ENCODE measurements at places on chromosomes 5 and 9.

GRCh38 chr5:79200573-79201183, 35.3 kb upstream of the JMY start:
- DNase-seq, result no peak

- no peak for DNase-seq
These were observed 74.0 kb downstream of the PCSK5 start for GRCh38 chr9:75964427-75964826.

DNA sequence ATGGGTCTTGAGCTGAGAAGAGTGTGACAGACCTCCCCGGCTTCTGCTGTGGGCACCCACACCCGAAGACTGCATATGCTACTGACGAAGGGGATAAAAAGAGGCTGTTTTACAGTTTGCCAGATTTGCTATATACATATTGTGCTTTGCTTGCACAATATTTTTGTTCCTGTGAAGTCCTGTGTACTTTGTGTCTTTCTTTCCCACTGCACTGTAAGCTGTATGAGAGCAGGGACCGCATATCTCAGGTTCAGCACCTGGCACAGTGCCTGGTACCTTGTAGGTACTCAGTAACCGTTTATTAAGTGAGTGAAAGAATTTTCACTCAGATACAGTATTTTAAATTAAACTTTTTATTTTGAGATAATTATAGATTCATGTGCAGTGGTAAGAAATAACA, 8.2 kb upstream of the GARNL3 start:
- no peak for DNase-seq

- DNase-seq, result no peak
These were observed 76.8 kb upstream of the TRIO start for GRCh38 chr5:14066326-14066725.

DNA sequence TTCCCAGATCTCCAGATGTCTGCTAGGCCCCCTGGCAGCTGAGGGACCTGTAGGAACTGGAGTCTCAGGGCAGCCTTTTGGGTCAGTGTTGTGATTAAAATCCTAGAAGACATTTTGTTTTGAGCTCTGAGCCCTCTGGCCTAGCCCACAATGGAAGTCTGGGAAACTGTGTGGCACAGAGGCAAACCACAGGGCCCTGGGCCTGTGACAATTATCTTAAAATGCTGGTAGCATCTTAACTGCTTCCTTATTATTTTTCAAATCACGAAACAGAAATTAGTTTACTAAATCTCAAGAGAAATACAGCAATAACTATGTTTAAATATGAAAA, 125.5 kb downstream of the STARD4 start:
- DNase-seq, result no peak

- no peak for DNase-seq
These were observed 3.7 kb downstream of the NR4A3 start for GRCh38 chr9:99825172-99826046.

GRCh38 chr9:87343816-87344430, 153.7 kb upstream of the DAPK1 start:
- no peak for DNase-seq

GRCh38 chr5:86979811-86980411, 287.8 kb upstream of the RASA1 start:
- DNase-seq, result no peak

DNA sequence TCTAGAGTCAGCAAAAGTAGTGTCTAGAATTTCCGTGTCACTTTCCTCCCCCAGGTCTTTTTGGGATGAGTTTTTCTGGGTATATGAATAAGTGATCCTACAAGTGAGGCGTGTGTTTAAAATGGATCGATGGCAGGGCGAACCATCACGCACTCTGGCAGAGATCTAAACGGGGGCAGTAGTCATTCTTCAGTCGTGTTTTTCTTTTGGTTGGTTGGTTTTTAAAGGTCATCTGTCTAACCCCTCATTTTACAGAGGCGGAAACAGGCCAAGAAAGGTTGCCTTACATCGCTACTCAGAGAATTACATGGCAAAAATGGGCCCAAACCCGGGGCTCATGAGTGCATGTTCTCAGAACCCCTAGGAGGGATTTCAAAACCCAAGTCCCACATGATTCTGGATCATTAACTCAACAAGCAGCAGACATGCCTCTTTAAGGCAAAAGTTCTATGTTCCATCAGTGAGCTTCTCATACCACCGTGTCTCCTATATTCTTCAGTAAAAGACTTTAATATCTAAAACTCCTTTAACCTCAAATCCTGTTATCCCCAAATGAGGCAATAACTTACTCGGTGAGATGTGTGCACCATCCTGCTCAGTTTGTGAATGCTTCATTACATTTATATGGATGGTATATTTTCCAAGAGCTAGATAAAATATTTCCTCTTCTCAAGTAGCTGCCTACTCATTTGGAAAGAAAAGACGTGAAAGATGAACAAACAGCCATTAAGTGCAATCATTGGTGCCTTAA, 145.8 kb downstream of the AOPEP start:
- no peak for DNase-seq

GRCh38 chr5:147554261-147554817, 44.5 kb upstream of the DPYSL3 start:
- no peak for DNase-seq

GRCh38 chr5:136174021-136174659, 18.8 kb downstream of the SMIM32 start:
- no peak for DNase-seq

- no peak for DNase-seq
These were observed 3.5 kb downstream of the MRPL41 start for GRCh38 chr9:137555179-137555578.

- no peak for DNase-seq
These were observed 65.0 kb downstream of the SEMA6A start for GRCh38 chr5:116509483-116510244.

- no peak for DNase-seq
These were observed 141.6 kb downstream of the SLC25A46 start for GRCh38 chr5:110880413-110880812.

DNA sequence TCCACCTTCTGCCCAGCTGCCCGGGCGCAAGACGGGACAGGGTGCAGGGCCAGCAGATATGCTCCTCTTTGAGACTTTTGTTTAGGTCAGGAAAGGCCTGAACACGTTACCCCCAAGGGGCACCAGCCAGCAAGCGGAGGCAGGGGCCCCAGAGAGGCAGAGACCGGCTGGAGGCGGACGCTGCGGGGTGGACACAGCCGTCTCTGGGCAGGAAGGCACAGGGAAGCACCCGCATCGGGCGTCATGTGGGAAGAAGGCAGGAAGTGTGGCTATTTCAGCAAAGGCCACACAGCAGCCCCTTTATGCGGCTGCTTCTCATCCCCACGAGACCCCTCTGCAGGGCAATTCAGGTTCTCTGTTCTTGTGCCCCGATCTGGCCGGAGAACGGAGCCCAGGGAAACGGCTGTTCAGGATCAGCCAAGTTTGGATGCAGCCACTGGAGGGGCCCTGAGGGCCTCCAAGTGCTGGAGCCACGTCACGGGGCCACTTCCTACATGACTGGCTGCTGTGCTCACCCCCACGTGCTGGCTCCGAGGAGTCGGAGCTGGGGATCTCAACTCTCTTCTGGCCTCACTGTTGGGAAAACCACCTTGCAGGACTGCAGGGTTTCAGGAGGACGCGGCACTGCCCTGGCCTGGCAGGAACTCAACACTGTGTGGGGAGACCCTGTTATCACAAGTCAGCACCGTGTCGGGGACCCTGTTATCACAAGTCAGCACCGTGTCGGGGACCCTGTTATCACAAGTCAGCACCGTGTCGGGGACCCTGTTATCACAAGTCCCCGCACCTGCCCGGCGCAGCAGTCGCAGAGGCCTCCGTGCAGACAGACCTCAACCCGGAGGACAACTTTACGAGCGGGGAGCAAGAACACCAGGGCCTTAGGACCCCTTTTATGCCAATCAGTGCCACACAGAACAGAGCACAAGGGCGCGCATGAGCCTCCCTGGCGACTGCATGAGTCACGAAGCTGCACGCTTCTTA, 44.4 kb downstream of the SLC12A7 start:
- no peak for DNase-seq

GRCh38 chr5:149206524-149207141, 65.0 kb upstream of the AFAP1L1 start:
- DNase-seq, result no peak

GRCh38 chr5:142697356-142698255, 11.7 kb upstream of the FGF1 start:
- DNase-seq, result no peak

DNA sequence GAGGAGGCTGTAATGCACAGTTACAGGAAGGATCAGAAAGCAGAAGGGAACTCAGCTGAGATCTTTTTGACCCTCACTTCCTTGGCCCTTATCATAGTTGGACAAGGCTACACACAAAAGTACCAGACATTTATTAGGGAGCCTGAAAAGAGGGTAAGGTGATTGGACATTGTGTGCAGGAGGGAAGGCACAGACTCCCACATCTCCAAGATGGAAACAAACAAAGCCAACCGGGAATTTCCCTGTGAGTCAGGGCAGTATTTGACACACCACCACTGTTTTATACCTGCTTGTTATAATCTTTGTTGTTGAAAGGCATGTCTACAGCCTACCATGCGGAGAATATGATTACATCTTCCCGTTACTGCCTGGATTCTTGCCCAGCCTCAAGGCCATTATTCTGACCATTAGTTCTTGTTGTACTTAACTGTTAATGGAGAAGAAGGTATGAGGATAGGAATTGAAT, 3.0 kb upstream of the CCNG1 start:
- no peak for DNase-seq

DNA sequence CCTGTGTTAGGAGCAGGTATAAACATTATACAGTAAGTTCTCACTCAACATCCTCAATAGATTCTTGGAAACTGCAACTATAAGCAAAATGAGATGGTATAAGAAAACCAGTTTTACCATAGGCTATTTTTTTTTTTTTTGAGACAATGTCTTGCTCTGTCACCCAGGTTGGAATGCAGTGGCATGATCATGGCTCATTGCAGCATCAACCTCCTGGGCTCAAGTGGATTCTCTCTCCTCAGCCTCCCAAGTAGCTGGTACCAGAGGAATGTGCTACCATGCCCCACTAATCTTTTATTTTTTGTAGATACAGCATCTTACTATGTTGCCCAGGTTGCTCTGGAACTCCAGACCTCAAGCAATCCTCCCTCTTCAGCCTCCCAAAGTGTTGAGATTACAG, 50.1 kb upstream of the ADRB2 start:
- no peak for DNase-seq

DNA sequence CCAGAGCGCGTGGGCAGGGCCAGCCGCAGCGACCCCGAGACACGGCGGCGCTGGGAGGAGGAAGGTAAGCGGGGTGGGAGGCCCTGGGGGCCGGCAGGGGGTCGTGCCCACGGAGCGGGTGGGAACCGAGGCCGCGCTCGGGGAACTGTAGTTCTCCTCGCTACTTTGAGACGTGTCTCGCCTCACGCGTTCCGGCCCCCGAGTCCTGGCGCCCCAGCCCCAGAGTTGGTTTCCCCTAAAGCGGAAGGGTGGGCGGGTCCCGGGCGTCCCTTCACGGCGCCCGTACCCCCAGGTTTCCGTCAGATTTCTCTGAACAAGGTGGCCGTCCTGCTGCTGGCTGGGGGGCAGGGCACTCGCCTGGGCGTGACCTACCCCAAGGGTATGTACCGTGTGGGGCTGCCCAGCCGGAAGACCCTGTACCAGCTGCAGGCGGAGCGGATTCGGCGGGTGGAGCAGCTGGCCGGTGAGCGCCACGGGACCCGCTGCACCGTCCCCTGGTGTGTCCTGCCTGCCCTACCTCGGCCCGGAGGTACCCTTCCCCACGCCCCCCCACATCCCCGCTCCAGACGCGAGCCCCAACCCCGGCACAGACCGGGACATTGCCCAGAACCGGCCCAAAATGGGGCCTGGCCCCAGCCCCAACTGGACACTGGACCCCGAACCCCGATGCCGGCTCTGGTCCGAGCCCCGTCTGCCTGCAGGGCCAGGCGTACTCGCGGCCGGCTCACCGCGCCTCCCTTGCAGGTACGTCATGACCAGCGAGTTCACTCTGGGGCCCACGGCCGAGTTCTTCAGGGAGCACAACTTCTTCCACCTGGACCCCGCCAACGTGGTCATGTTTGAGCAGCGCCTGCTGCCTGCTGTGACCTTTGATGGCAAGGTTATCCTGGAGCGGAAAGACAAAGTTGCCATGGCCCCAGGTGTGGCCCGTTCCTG, 709 bp downstream of the UAP1L1 start:
- no peak for DNase-seq

GRCh38 chr5:122761115-122761514, 13.8 kb upstream of the SNX2 start:
- no peak for DNase-seq

DNA sequence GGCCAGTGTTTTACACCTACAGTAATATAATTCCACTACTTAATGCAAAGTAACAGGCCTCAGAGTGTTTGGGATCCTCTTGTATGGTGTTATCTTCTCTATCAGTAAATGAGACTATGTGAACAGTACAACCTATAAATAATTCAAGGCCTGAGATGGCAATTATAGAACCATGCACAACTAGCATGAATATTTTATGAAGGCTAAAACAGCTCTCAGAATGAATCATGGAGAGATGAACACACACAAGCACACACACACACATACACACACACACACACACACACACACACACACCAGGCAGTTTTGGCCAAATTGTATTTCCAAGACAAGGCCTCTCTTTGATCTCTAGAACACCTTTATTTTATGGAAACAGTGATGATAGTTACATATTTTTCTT, 224.9 kb downstream of the EBF1 start:
- DNase-seq, result no peak

DNA sequence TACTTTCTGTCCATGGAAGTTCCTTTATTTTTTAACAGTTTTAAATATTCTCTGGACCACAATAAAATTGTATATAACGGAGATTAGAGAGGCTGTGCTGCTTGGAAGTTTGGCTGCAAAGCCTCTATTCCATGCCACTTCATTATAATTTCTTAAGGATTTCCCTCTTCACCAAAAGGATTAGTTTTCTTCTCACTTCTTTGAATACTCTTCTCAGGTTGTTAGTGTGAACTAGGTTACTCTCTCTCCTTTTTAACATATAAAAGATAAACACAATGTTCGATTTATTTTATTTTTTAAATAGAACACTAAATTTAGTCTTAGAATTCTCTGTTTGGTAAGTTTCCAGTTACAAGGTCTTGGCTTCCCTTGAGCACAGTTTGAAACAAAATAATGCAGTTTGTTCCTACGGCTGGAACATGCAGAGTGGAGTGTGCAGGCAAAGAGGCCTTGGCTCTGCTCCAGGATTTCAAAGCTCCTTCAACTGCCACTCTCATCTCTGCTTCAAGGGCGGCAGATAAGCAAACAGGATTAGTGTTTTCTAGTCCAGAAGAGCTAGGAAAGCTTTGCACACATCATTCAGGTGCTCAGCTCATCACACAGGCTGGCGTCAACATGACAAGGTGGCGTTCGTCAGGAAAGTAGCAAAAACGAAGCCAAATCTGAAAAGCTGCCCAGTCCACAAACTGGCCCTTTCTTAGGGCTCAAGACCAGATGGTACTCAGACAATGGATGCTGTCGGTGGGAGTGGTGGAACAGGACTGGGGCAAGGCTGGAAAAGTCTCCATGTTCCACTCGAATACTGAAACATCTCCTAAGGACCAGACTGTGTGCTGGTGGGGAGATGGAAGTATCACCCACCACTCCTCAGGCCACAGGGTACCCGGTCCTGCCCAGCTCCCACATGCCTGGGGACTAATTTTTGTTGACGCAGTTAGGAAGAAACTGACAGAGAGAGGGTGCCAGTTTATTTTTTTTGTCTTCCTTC, 286.6 kb downstream of the CRB2 start:
- no peak for DNase-seq
